ENCODE measurements at places on chromosomes 12 and 14.

- DNase-seq, result no peak
Observed at GRCh38 chr12:120668868-120669840, 17.8 kb upstream of the MLEC start.

DNA sequence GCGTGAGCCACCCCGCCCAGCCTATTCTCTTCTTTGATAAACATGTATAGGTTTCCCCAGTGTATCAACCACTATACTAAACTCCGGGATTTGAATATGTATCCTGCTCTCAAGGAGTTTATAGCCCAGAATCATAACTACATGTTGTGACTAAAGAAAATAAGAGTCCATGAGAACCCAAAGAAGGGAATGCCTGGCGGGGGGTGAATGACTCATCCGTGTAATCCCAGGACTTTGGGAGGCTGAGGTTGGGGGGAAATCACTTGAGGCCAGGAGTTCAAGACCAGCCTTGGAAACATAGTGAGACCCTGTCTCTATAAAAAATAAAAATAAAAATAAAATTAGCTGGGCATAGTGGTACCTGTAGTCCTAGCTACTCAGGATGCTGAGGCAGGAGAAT, 57.2 kb downstream of the SIX6 start:
- DNase-seq, result no peak

DNA sequence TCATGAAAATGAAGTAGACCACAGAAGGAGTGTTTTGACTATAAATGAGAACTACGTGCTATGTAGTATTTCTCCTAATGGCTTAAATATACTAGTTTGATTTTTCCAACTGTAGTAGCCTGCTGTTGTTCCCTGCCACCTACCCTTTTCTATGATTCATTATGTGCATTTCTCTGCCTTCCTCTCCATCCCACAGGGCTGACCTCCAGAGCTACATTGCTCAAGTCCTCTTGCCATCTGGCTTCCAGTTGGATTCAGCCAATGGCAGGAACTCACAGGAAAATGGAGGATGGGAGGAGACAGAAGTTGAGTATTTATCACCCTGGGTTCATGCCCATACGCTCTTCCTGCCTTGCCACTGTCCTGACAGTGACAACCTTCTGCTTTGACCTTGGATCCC, 515.3 kb downstream of the SOX5 start:
- DNase-seq, result no peak

DNA sequence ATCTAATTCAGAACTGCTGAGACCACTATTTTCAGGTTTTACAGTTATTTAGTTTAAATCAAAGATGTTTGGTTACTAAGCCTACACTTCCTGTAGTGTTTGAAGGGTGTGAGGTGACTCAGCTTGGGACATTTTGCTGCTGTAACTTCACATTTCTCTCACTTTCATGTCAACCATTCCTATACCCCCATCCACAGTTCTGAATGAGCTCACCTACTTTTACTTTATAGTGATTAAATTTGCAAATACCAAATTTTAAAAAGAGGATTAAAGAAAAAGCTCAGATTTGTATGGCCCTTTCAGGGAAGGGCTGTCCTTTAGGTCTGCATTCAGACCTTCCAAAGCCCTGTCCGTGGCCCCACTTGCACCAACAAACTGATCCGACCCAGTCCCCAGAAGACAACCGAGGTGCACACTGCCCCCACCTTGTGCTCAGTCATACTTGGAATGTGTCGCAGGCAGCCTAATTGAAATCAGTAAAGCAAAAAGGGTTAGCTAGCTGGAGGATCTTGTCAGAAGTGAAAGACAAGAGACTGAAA, 174.4 kb downstream of the MON2 start:
- DNase-seq, result no peak

GRCh38 chr14:34985740-34986139, 2.9 kb downstream of the SRP54 start:
- no peak for DNase-seq

- no peak for DNase-seq
Observed at GRCh38 chr12:54486173-54486867, 11.2 kb upstream of the NCKAP1L start.

GRCh38 chr12:93796729-93797128, 119.6 kb downstream of the CRADD start:
- DNase-seq, result no peak

DNA sequence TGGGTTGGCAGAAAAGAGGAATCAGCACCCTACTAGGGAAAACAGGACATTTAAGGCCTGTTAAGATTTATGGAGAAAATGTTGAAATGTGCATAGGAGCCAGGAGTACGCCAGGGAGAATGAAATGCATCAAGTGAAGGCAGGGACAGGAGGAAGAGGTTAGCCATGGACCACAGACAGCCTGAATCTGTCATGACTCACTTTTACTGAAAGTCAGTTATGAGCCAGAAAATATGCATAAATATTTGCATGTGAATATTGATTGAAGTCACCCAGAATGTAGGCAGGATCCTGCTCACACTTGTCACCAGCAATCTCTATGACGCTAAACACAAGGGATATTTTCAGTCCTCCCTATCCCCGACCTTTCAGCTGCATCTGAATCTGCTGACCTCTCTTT, 25.1 kb upstream of the CDK17 start:
- no peak for DNase-seq

DNA sequence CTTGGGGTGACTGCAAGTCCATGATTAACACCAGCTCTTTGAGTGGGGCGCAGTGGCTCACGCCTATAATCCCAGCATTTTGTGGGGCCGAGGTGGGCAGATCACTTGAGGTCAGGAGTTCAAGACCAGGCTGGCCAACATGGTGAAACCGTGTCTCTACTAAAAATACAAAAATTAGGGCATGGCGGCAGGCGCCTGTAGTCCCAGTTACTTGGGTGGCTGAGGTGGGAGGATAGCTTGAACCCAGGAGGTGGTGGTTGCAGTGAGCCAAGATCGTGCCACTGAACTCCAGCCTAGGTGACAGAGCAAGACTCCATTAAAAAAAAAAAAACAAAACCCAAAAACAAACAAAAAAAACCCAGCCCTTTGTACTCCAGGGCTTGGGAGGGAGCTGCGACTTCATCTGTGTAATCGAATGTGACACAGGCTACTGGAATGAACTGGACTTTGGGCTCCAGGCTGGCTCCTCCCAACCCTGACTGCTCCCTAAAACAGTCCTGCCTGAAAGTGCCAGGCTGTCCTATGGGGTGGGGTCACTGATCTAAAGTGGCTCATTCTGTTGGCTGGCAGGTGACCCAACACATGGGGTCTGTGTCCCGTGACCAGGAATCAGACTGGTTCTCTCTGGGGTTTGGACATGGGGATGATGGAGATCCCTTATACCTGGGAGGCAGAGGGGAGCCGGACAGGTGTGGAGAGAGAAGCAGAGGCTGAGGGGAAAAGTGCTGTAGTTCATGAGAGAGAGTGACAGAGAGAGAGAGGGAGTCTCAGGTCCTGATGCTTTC, 9.3 kb upstream of the C12orf43 start:
- DNase-seq, result no peak

DNA sequence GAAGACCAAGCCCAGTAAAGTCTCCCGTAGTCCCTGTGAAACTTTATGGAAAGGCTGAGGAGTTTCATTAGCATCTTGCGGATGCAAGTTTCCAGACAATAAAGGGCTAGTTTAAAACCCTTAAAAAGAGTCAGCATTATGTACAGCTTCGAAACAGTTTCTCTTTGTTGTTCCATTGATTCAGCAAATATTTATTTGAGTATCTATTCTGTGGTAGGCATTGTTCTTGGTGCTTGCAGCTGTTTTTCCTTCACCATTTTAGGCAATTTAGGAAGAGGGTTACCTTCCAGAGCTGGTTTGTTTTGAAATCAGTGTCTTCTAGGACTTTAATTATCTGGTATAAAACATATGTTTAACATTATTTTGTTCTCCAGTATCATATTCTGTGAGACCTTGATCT, 1.5 kb downstream of the SLIRP start:
- no peak for DNase-seq
